CD4-positive, alpha-beta T cell treated with Interleukin-1 beta for 1 hour (primary cell): ENCODE measurements at places on chromosomes 3 and 15.

- DNase-seq: no peak
Measured at GRCh38 chr15:39704689-39705088, 78.0 kb downstream of the FSIP1 start.

GRCh38 chr3:188573291-188573940, 419.5 kb downstream of the LPP start:
- no peak for DNase-seq

DNA sequence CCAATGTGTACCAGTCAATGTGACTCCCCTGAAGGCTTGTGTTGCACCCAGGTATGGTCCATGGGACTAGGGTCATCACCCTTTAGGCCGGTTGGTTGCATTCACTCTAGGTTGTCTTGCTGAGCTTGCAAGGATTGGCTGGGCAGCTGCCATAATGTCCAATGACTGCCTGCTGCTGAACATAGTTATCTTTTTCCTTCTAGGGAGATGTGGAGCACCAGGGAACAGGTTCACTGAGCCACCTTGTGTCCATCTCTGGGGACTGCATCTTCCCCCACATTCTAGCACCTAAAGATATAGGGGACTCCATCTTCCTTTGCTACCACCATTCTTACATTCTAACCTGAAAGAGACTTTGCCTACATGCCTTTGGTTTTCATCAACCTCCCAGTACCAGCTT, 580.4 kb upstream of the TBL1XR1 start:
- peak; percentile 41 for DNase-seq

- peak; percentile 24 for DNase-seq
Measured at GRCh38 chr15:38672814-38673670, 108.4 kb upstream of the RASGRP1 start.

DNA sequence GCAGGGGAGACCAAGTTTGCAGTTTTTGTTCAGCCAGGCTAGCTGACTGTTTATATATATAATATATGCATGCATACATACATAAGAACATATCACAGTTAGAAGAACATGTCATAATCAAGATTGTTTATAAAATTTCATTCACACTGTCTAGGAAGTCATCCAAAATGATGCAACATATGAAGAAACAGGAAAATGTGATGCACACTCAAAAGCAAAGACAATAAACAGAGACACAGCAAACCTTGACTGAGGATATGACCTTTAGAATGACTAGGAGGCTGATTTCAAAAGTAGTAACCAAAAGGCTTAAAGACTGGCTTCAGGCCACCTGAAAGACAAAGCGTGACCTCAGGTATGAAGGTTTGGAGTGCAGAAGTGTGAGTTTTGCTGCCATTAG, 166.2 kb upstream of the NDN start:
- no peak for DNase-seq

DNA sequence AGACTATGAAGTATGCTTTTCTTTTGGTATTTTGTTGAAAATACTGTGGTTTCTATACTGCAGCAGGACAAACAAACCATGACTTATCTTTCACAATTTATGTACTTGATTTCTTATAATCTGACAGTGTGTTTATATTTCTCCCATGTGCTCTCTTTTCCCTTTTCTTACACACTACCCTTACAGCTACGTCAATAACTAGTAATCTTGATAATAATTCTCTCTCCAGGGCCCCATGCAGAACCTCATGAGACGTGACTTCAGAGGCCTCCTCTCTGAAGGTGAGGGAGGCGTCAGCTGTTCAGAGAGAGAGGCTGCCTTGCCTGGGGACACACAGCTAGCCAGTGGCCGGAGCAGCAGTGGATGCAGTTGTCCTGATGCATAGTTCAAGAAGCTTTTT, 35.9 kb downstream of the KY start:
- DNase-seq: no peak
